Pulmonary artery endothelial cell (primary cell): ENCODE measurements at places on chromosomes 13 and 19.
A peak's percentile ranks its signal among the peaks of the same experiment; 100 is the strongest.

DNA sequence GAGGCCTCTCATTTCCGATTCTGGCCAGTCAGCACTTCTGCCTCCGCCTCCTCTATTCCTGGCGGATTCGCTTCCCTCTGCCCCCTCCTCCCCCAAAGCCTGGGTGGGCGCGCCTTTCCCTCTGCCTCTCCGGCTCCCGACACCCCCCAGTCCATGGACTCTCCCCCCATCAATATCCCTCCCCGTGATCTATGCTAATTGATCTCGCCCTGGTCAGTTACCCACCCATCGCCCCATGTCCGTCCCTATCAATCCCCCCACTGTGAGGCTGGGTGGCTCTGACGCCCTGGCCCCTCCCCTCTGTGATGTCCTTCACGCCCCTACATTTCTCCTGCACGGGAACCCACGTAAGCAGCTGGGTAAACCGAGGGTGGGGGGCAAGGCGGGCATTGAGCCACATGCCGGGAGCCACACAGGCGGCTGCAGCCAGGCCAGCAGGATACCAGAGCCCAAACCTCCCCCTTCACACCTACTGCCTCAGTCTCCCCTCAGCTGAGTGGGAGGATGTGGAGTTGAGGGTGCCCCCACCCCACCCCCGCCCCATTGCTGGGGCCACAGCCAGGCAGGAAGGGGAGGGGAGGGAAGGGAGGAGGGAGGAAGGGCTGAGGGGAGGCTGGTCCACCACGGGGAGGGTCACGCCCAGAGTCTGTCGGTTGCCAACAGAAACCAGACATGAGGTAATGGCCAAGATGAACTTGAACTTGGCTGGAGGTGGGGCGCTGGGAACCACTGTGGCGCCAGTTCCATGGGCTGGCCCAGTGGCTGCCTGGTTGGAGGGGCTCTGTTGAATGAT lies 21.0 kb downstream of the SMIM24 start:
- peak; percentile 84 for DNase-seq

DNA sequence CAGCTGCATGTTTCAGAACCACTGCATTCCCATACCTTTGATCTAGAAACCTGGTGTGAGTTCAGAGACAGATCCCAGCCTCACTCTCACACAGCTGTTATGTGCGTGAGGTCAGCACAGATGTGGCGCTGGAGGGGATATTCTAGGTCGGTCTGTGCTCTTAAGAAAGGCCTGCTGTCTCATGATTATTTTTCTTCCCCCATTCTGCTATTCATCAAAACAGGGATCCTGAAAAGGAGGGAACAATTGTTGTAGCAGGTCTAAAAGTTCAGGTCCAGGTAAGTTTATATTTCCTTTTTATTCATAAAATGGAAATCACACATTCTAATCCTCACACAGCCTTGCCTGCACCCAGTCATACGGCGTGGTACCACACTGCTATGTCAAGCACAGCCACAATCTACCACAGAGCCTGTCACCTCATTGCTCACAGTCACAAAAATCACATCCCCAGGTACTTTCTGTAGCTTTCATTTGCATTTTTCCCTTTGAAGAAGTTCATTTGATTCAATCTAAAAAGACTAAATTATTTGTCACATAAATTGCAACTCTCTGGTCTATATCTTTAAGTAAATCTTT lies 867 bp downstream of the ZNF546 start:
- DNase-seq, result no peak

DNA sequence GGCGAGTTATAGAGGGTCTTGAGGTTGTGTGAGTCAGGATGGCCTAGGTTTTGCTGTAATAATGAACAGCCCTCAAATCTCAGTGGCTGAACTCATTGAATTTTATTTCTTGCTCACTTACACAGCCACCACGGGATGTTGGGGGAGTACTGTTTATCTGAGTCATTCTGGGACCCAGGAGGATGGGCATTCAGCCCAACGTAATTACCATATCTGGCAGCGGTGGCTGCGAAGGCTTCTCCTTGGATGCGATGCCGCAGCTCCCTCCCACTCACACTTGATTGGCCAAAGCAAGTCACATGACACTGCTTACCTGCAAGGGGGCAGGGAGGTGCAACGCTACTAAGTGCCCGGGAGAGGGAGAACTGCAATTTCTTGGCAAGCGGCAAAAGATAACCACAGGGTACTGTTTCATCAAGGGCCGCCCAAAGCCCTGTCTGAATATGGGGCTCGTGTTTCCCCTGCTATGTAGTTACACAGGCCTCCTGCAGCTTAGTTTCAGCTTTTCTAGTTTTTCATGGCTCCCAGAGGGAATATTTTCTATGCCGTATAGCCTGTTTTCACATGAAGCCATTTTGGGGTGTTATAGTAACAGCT lies 19.9 kb downstream of the ZSWIM9 start:
- no peak for DNase-seq

DNA sequence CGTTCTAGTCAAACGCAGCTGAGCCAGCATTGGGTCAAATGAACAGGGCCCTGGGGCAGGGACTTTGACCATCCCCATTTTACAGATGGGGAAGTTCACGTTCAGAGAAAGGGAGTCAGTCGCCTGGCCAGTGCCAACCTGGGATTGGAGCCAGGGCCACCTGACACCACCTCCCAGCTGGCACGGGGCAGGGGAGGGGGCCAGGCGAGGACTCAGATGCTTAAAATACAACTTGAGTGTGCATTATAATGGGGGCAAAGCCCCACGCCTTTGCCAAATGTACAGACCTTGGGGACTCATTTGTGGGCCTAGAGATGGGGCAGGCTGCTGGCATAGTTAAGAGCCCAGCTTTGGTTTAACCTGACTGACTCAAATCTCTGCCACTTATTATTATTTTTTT lies 14.6 kb downstream of the PRR12 start:
- no peak for DNase-seq

DNA sequence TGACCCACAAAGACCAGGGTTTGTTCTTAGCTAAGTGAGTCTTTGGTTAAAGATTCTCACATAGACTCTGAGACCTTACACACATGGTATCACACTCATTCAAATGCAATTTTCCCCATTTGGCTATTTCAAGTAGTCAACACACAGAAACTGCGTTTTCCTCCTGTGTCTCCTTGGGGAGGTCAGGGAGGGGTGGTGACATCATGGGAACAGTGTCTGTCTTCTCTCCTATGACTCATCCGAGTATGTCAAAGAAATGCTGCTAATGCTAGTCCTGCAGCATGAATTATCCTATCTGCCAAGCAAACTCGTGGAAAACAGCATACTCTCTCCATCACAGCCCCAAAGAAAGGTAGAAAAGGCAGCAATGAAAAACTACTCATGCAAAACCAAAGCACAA lies 100.2 kb downstream of the ENOX1 start:
- no peak for DNase-seq

- DNase-seq, result no peak
Observed at GRCh38 chr19:5997371-5997770, 19.4 kb upstream of the RANBP3 start.

DNA sequence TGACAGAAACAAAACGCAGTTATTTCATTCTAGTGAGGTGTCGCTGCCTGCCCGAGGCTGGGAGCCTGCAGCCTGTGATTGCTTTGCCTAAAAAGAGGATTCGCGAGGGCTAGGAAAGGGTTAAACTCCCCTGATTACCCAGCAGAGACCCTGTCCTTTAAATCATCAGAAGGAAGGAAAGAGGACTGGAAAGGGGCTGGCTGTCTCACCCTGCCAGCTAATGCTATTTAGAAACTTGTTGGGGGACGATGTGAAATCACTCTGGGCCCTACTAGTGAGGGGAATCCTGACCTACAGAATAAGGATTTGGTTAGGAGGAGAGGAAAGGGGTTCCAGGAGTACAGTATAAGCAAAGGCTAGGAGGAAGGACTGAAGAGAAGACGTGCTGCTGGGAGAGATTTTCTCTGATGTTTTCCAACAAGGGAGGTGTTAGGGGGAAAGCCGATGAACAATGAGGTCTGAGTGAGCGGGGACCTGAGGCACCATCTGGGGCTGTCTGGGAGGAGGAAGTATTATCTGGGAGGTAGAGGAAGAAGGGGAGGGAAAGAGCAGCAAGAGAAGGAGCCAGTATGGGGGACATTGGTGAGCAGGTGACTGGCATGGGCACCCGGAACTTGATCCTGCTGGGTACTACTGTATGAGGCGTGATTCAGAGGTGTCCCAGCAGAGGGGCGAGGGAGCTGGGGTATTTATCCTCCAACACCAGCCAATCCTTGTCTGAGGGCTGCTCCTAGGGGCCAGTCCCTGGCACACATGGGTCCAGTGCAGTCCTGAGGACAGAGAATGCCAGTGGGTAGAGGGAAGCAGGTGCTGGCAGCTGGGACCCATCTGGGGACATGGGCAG lies 55.7 kb upstream of the PTPRS start:
- DNase-seq, result no peak

DNA sequence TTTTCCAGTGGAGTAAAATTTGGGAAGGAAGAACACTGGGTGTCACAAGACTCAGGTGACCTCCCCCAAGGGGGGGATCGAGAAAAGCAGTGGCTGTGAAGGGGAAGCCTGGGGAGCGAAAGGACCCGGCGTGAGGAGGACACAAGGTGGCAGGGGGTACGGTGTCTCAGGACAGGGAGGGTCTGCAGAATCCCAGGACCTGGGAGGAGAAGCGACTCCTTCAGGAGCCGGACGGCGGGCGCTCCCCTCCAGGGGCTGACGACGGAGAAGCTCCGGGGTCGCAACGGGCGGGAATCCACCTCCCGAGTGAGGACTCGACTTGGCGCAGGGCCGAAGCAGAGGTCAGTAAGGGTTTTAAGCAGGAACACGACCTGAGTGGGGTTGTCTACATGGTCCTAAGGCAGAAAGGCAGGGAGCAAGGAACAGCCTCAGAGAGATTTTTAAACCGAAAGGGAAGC lies 529 bp downstream of the ZNF836 start:
- DNase-seq, result no peak

DNA sequence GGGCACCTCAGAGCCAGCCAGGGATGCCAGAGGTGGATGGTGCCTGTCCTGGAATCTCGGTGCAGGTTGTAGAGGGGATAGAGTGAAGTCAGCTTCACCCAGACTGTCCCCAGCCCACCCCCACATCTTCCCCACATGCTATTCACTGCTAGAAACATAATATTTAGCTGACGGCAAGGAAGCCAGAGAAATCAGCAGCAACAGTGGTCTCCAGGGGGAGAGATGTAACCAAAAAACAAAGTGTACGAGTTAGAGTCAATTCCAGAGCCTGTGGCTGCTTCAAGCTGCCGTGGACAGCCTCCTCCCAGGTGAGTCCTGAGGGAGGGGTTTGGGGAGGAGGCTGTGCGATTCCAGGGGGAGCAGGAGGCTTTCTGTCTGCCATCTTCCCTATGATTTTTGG lies 97.6 kb downstream of the ZNF536 start:
- no peak for DNase-seq

GRCh38 chr13:79775830-79776229 lies 294.9 kb downstream of the NDFIP2 start:
- peak; percentile 71 for DNase-seq

- DNase-seq, result no peak
Observed at GRCh38 chr13:27080018-27080948, 91.3 kb downstream of the USP12 start.

- no peak for DNase-seq
Observed at GRCh38 chr13:86155756-86156155, 356.5 kb upstream of the SLITRK6 start.

- DNase-seq, result no peak
Observed at GRCh38 chr19:12777217-12778016, 2.1 kb upstream of the HOOK2 start.

DNA sequence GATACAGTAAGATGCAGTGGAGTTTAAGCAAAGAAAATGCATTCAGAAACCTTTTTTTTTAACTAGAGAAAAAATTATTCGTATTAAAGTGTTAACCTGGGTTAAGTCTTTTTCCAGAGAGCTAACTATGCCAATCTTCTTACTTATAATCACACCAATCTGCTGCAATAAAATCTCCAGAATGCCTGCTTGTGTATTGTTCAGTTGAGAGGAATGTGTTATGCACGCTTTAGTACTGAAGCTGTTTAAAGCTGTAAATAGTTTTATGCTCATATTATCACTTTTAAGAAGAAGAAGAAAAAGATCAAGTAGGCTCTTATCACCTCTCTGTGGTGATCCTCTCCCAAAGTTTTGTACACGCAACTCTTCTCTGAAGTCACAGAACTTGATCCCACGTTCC lies 528.7 kb downstream of the RFC3 start:
- DNase-seq, result no peak

DNA sequence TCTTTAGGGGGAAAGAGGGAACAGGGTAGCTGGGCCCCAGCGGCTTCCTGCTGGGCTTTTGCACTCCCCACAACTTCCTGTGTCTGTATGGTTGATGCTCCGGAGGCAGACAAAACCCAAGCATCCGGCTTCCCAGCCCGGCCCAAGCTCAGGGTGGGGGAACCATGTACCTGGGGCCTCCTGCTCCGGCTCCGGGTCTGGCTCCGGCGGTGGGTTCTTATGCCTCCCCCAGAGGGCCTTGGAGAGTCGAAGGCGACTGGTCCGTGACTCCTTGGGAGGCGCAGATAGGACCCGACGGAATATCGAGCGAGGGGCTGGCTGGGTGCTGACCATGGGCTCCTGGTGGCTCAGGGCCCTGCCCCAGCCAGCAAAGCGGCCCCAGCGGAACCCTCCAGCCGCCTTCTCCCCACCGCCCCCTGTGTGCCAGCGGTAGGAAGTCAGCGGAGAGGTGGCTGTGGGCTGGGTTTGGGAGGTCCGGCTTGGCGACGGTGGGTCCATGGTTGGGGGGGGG lies 428 bp downstream of the RASAL3 start:
- no peak for DNase-seq
